ENCODE measurements at places on chromosomes 1 and 21.

- no peak for DNase-seq
Measured at GRCh38 chr1:3460672-3461131, 6.2 kb downstream of the ARHGEF16 start.

GRCh38 chr1:87197156-87197555 is 131.5 kb upstream of the LMO4 start:
- no peak for DNase-seq

DNA sequence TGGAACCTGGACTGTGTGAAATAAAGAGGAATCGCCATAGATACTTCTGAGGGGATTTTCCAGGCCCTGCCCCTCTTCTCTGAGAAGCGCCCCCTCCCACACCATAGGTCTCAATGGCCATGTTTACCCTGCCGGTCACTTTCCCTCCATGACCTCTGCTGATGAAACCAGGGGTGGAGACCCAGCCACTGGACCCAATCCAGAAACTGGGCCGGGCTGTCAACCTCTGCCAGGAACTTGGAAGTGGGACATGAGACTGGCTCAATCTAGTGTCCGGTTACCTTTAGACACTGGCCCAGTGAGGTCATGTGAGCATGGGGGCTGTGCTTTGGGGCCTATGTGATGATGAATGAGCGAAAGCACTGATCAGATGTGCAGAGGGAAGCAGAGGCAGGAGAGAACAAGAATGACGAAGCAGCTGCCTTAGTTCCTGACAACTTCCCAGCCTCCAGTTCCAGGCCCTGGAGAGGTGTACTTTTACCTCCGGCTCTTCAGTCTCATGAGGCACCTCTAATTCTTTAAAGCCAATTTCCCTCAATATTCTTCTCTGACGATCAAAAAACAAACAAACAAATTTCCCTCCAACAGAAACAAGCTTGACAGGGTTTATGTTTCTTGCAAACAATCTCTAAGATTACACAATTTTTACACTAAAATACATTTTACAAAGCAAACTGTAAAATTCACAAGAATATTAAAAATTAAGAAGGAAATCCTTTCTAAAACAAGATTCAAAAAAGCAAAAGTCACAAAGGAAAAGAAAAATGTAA is 4.9 kb downstream of the ASAP3 start:
- no peak for DNase-seq

DNA sequence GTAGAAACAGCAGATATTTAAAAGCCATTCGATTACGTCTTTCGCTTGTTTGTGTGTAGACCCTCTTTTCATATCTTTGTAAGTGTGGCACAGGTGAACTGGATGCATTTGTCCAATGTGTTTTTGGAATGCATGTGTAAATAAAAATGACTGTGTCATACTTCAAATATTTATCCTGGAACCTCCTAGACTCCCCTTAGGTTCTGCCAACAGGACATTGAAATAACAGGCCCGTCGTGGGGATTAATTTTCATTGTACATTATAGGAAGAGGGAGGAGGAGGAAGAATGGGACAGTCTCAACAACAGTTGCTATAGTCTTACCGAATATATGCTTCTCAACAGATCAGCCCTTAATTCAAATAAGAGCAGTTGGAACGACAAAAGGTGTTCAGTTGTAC is 95.8 kb downstream of the PRKAB2 start:
- DNase-seq: no peak

All from activated CD4-positive, alpha-beta T cell treated with anti-CD3 and anti-CD28 coated beads for 48 hours (primary cell).